ENCODE measurements at places on chromosomes 4 and X.

DNA sequence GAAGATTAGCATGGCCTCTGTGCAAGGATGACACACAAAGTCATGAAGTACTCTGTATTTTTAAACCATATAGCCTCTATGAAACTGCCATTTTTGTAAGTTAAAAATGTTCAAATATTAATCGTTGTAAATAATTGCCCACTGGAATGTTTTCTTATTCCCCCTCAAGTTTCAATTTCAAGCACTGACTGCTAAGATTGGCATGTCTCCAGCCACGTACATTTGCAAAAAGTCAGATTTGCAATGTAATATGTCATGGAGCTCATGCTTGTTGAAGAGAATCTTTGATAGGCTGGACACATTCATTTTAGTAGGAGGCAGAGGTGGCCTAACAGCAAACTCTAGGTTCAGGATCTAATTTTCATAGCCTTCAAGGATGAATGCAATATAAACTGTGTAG, 124.7 kb downstream of the CBR4 start:
- DNase-seq: no peak

- DNase-seq: no peak
Observed at GRCh38 chr4:117162976-117163375, 77.6 kb upstream of the TRAM1L1 start.

- DNase-seq: no peak
Observed at GRCh38 chr4:71769434-71769833, 14.4 kb downstream of the GC start.

DNA sequence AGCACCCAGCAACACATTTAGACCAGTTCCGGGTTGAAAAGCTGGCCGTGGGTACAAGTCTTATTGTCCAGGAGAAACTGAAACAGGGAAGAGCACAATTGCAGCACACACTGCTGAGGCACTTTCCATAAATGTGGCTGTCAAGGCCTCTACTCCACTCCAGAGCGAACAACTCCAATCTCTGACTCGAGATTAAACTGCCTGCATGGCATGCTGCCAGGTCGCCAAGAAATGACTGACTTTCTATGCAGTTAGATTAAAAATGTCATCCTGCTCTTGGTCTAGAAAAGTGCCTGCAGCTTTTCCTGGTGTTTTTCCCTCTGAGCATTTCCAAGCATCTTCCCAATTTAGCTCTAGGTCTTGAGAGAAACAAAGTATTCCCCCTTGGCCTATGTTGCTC, 260.6 kb upstream of the EMCN start:
- DNase-seq: no peak

GRCh38 chr4:139530833-139531427, 25.1 kb downstream of the SETD7 start:
- DNase-seq: no peak

DNA sequence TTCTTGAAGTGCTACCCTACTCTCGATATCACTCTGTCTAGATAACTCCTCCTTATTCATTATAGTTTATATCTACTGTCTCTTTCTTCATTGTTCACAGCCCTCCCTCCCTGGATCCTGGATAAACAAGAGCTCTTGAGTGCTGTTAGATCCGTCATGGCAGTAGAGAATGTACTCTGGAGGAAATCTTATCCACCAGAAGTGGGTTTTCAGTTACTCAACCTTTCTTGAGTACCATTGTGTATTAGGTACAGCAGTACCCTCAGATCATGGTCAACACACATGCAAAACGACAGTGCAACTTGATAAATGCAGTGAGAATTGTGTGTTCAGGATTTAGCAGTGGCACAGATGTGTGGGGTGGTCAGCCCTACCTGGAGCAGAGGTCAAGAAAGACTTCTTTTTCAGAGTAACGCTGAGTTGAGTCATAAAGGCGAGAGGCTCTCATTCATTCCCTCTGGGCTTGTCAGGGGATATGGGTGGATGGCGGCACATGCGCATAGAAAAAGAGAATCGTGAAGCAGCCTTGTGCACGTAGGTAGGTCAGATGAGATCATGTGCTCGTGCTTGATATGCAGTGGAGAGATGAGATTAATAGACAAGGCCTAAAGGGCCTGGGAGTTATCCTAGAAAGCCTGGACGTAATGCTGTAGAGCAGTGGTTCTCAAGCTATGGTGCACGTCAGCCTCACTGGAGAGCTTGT, 89.5 kb downstream of the SNX25 start:
- no peak for DNase-seq

- no peak for DNase-seq
Observed at GRCh38 chrX:155870958-155871357, 10.2 kb upstream of the VAMP7 start.

- no peak for DNase-seq
Observed at GRCh38 chrX:154113729-154114128, 16.2 kb upstream of the MECP2 start.

- no peak for DNase-seq
Observed at GRCh38 chr4:163662768-163663167, 168.3 kb downstream of the TMA16 start.

GRCh38 chrX:154038656-154039055, 19.0 kb upstream of the IRAK1 start:
- DNase-seq: no peak

- no peak for DNase-seq
Observed at GRCh38 chrX:155144926-155145325, 71.3 kb upstream of the VBP1 start.

DNA sequence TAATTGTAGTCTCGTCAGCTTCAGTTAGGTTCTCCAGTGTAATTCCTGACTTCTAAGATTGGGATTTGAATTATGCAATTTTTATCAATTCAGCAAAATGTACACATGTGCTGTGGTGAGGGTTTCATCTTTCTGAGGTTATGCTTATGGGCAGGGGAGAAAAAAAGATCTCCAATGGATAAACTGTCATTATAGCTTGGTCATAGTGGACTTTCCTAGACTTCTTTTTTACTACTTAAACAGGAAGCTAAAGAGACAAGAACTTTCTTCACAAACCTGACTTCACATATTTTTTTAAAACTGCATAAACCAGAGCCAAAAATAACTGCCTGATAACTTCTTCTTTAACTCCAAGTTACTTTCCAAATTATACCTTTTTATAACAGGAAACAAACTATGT, 21.7 kb upstream of the SPP1 start:
- DNase-seq: no peak

- no peak for DNase-seq
Observed at GRCh38 chr4:110364911-110365520, 110.9 kb upstream of the ENPEP start.

DNA sequence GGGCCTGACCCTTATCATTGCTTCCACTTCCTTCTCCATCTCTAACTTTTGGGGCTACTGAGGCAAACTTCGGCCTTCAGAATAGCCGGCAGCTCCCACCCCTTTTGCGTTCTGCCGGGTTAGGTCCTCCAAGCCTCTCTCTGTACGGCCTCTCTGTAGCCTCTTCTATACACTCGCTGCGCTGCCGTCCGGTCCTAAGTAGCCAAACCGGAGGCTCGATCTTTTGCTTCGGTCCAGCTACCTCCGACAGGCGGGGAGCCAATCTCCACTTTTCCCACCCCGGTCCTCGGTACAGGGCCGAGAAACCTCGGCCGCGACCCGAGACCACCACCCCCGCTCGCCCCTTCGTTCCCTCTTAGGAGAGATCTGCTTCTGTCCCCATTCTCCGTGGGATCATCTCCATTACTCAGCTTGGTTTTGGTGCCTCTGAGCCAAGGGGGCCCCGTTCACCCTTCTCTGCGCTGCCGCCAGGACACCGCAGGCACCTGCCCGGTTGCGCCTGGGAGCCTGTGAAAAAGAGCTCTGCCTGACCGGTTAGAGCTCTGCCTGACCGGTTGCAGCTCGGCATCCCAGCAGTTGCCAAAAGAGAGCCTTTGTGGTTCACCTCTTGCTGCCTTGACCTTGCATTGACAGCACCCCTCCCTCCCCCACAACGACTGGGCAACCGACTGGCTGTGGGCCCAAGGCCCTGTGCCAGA, 1.0 kb upstream of the HTR2C start:
- DNase-seq: no peak

- no peak for DNase-seq
Observed at GRCh38 chr4:138053641-138054301, 188.4 kb downstream of the SLC7A11 start.

DNA sequence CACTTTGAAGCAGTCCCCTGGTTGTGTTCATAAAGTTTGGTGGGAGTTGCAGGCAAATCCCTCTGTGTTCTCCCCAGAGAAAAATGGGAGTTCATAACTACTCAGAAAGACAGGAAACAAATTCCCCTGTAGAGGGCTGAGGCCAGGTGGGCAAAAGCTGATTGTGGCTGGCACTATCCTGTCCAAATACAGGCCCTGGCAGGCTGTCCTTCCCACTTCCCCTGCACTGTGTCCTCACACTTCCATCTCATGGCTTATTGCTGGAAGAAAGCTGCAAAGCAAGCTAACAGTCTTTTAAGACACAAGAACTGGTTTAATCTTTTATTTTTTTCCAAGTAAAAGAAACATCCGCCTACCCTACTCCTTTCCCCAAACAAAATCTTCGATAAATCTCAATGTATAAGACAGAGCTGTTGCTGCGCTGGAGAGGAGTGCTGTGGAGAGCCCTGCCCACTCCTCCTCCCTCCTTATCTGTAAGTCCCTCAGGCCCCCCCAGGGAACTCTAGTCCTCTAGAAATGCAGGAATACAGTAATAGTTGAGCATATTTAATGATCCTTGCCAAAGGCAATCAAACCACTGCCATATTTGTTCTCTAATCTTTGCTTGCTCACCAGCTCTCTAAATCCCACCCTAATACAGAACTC, 14.0 kb downstream of the TAPT1 start:
- DNase-seq: no peak

DNA sequence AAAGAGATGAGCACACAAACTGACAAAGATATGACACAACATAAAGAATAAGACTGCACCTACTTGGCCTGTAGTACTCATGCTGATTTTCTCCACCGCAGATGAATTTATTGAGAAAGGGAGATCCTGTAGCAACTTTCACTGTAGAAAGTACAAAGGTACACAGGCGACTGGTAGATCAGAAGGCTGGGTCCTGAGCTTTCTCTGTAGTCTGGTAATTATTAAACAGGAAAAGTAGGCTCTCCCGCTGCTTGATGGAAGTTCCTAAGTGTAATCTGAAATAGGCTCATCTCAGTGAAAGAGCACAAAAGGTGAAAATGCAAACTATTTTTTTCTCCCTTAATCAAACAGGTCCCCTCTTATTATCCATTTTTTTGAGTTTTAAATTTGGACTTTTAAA, at the start of gene ADH6:
TSS of gene ADH6 (minus strand) at position 175 of the 400 bp plus-strand sequence. CDS start at position 81, 94 bp downstream.
- DNase-seq: no peak

DNA sequence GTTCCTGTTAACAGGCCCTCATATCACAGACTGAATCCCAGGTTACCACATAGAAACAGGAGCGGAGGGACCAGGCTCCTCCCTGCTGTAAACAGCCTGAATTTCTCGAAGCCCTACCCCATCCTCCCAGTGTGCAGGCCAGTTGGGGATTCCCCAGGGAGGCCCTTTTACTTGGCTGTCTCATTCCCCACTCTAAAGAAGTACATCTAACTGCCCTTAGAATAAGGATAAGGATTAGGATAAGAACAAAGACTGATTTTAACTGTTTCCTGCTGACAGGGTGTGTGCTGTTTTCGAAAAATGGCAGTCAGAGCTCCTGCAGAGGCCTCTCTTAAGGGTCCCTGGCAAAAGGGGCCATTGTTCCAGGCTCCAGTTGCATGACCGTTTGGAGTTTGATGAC, 133.7 kb downstream of the PAPSS1 start:
- DNase-seq: no peak

GRCh38 chr4:8120501-8120900, 38.1 kb downstream of the ABLIM2 start:
- DNase-seq: no peak

GRCh38 chrX:137425986-137426385, 139.9 kb upstream of the ZIC3 start:
- DNase-seq: no peak

- DNase-seq: no peak
Observed at GRCh38 chr4:143443728-143444127, 69.8 kb upstream of the SMARCA5 start.

- DNase-seq: no peak
Observed at GRCh38 chrX:140713174-140713539, 3.6 kb downstream of the LINC00632 start.

DNA sequence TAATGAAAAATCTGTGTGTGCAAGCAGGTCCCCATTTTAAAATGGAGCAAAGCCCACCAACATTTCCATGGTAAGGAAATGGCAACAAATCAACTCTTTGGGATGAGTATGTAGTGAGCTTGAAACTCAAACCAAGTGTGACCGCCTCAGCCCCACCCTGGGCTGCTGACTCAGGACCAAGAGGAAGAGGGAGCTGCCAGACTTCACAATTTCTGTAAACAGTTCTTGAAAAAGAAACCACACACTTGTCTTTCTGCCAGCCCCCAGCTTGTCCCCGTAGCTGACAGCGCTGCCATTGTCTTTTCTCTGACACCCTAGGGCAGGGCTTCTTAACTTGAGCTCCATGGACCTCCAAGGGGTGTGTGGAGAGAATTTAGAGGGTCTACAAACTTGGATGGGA, 10.3 kb downstream of the RTL5 start:
- DNase-seq: no peak

GRCh38 chr4:47203593-47203992, 172.2 kb downstream of the GABRB1 start:
- DNase-seq: no peak

DNA sequence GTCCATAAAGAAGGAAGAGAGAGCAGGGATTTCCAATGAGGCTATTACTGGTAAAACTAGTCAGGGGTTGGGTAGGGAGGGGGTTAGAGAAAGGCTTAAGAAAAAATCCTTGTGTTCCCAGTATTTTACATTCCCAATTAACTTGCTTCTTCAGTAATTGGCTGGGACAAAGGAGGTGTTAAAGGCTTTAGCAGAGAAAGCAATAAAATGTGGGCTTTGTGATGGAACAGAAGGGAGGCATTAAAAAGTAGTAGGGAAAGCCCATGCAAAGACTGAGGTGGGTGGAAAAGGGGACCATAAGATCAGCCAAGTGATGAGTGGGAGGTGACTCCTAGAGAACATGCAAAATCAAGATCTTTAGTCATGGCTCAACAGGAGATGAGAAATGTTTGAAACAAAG, 1467.2 kb downstream of the RPA4 start:
- no peak for DNase-seq

GRCh38 chr4:82900066-82900410, 497 bp upstream of the THAP9 start:
- no peak for DNase-seq

DNA sequence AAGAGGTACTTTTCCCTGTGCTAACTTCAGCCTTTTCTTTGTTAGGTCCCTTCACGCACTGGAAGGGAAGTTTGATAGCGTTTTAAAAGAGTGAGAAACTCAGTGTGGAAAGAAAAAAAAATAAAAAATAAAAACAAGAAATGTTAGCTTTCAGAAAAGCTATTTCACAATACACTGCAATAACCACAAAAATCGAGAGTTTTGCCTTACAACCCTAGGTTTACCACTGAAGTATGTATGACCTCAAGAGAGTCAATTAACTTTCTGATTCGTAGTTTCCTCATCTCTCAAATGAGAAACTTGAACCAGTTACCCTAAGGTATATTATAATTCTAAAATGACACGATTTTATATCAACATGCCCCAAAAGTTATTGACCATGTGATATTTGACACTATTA, 93.9 kb upstream of the JADE1 start:
- no peak for DNase-seq
